ENCODE measurements at places on chromosomes 2 and 18. TPM values are rescaled to one million over a fixed set of nuclear protein-coding genes. Genes with fewer than 3 reads are reported as not detected.

The BIRC6 gene
- total RNA-seq = 60.9 TPM

DNA sequence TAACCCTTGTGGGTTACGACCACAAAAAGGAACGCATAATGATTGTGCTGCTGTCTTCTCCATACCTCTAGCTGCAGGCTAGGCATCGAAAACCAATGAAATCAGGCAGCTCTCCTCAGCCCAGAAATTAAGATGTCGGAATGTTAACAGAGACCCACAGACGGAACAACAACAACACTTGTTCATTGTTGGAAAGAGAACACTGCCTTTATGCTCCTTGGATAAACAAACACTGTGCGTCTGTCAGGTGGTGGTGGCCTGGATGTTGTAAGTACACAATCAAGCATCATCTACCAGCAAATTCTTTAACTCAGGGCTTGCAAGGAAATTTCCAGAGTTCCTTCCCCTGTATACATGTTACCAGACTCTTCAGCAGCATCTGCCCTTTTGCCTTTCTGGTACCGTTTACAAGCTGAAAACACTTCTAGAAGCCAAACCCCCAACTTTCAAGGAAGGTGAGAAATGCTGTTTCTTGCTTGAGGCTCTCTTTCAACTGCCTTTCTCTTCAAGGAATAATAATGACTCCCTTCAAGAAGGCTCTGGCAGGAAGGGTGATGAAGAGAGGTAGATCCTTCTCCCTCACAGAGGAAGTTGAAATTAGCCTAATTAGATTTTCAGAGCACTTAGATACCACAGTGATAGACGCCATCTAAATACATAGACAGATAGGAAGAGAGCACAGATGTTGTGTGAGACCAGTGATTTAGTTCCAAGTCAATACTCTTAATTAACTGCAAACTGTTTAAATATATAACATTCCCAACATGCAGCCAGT, 332.7 kb downstream of the ZNF521 start:
- no peak for DNase-seq
- H3K27ac ChIP-seq = no peak overlapping the region
- H3K4me1 ChIP-seq = no peaks in the 10 kb centered on the region

The MC5R gene
- not detected for total RNA-seq

The PDE1A gene
- total RNA-seq = not detected

DNA sequence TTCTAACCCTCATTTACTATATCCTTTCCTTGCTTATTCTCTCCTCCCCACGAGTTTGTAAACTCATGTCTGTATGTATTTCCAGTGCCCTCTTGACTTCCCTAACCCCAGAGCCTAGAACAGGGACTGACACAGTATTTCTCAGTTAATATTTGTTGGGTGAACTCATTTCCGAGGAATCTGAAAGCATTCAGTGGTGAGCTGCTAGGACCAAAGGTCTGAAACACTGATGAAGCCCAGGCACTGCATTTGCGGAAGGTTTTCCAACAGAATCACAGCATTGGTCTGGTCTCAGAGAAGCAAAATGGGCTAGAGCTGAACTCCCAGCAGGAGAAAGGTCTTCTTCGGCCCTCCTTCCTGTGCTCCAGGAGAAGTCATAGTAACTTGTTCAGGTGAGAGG, 56.8 kb downstream of the SOX11 start:
- no peak overlapping the region for H3K27ac ChIP-seq
- H3K4me3 ChIP-seq = no peak overlapping the region
- peaks cover 4% of the 10 kb centered on the region for H3K27me3 ChIP-seq

- H3K27ac ChIP-seq = no peak overlapping the region
- H3K36me3 ChIP-seq = no peaks in the 10 kb centered on the region
- no peak for DNase-seq
- no peak overlapping the region for H3K4me3 ChIP-seq
- no peaks in the 10 kb centered on the region for H3K4me1 ChIP-seq
- H3K27me3 ChIP-seq = no peaks in the 10 kb centered on the region
Measured at GRCh38 chr18:55252901-55253300, 293.6 kb upstream of the CCDC68 start.

The DAW1 gene
- not detected for total RNA-seq

GRCh38 chr2:239882331-239882732, 142.8 kb downstream of the NDUFA10 start:
- DNase-seq = peak; percentile 38
- H3K27ac ChIP-seq = no peak overlapping the region
- H3K4me1 ChIP-seq = peaks cover 3% of the 10 kb centered on the region
- H3K4me3 ChIP-seq = no peak overlapping the region
- peaks cover 15% of the 10 kb centered on the region for H3K27me3 ChIP-seq

GRCh38 chr18:31575515-31576257, 16.0 kb upstream of the TTR start:
- no peak overlapping the region for H3K27ac ChIP-seq
- no peaks in the 10 kb centered on the region for H3K36me3 ChIP-seq
- H3K4me3 ChIP-seq = no peak overlapping the region
- no peaks in the 10 kb centered on the region for H3K27me3 ChIP-seq
- no peak for DNase-seq

The SCN7A gene
- total RNA-seq = not detected

- no peak overlapping the region for H3K27ac ChIP-seq
- H3K4me1 ChIP-seq = no peaks in the 10 kb centered on the region
- no peaks in the 10 kb centered on the region for H3K36me3 ChIP-seq
- no peak for DNase-seq
- no peak overlapping the region for H3K4me3 ChIP-seq
Measured at GRCh38 chr2:172308253-172308935, 119.0 kb upstream of the ITGA6 start.

DNA sequence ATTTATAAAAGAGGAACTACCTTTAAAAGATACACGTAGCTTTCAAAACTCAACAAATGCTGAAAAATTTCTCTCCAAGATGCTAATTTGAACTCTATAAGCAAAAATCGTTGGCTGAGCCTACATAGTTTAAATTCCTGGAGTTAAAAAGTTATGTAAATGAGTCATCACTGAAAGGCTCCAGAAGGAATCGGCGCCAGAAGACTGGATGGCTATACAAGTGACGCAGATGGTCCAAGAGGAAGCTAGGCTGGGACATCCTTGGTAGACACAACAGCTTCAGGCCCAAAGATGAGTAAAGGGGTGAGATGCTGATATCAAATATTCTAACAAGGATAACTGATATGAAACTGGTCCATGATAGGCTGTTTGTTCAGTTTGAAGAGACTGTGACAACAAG, 22.8 kb upstream of the DNAH6 start:
- no peak overlapping the region for H3K4me3 ChIP-seq
- no peaks in the 10 kb centered on the region for H3K27me3 ChIP-seq
- H3K36me3 ChIP-seq = no peaks in the 10 kb centered on the region
- DNase-seq = no peak
- H3K4me1 ChIP-seq = peaks cover 10% of the 10 kb centered on the region

- H3K36me3 ChIP-seq = no peaks in the 10 kb centered on the region
- peaks cover 3% of the 10 kb centered on the region for H3K27me3 ChIP-seq
- no peak overlapping the region for H3K4me3 ChIP-seq
- DNase-seq = peak; percentile 27
- no peak overlapping the region for H3K27ac ChIP-seq
Measured at GRCh38 chr2:119659601-119660342, 19.2 kb upstream of the TMEM177 start.

The YES1 gene
- 32.2 TPM for total RNA-seq

- no peak for DNase-seq
- H3K4me1 ChIP-seq = peaks cover 5% of the 10 kb centered on the region
- no peak overlapping the region for H3K4me3 ChIP-seq
- no peak overlapping the region for H3K27ac ChIP-seq
Measured at GRCh38 chr2:18133310-18133709, 254.8 kb downstream of the KCNS3 start.

- no peaks in the 10 kb centered on the region for H3K36me3 ChIP-seq
- no peak for DNase-seq
- no peak overlapping the region for H3K4me3 ChIP-seq
- peaks cover 6% of the 10 kb centered on the region for H3K4me1 ChIP-seq
Measured at GRCh38 chr2:233936089-233936488, 18.9 kb downstream of the TRPM8 start.

DNA sequence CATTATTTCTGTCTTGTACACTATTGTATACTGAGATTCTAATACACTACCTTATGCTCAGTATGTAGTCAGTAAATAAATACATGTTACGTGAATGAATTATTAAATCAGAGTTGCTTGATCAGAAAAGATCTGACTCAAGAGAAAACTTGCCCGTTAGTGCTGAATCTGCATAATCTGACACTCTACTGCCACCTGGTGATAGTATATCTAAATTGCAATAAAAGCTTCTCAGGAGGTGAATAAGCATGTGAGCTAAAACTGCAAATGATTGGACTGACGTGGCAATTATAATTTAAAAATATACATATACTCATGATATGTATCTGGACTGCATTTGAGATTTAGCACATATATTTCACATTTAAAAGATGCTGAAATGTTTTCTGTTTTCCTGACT, 70.4 kb downstream of the KIAA1328 start:
- no peak overlapping the region for H3K27ac ChIP-seq
- peaks cover 17% of the 10 kb centered on the region for H3K36me3 ChIP-seq
- H3K4me1 ChIP-seq = peaks cover 5% of the 10 kb centered on the region
- no peaks in the 10 kb centered on the region for H3K27me3 ChIP-seq
- no peak for DNase-seq

DNA sequence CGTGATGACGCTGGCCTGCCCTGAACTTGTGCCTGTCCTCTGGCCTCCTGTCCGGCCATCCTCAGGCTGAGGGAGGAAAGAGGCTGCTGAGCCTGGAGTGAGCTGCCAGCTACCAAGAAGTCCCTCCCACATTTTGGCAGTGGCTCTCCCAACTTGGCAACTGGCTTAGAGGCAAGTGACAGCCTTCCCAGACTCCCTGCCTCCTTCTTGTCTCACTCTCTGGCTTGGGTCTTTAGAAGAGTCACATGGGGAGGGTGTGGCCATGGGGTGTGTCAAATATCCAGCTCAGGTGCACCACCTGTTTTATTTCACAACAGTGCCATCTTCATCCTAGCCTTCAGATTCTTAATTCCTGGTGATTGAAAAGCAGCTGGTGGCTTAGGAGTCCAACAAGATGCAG, 222.9 kb downstream of the PRKCE start:
- H3K4me3 ChIP-seq = no peak overlapping the region
- no peak for DNase-seq
- H3K36me3 ChIP-seq = peaks cover 23% of the 10 kb centered on the region

The AGXT gene
- total RNA-seq = not detected

DNA sequence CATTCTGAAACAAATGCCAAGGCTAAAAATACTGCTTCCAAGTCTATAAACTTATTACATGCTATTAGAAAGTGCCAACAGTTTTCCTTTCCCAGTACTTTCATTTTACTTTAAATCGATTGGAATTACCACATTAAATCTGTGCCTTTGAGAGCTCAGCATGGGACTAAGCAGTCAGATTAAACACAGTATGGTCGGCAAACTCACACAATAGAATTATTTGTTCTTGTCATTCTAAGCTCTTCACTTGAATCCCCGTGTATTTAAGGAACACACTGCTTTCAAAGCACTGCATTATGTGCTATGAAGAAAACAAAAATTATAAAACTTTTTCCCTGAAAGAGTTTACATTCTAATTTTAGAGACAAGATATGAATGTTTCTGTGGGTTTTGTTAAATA, 444.4 kb upstream of the SLC39A10 start:
- H3K27ac ChIP-seq = no peak overlapping the region
- no peak overlapping the region for H3K4me3 ChIP-seq
- no peak for DNase-seq
- no peaks in the 10 kb centered on the region for H3K4me1 ChIP-seq
- no peaks in the 10 kb centered on the region for H3K27me3 ChIP-seq

The SLC39A10 gene
- 21.2 TPM for total RNA-seq

DNA sequence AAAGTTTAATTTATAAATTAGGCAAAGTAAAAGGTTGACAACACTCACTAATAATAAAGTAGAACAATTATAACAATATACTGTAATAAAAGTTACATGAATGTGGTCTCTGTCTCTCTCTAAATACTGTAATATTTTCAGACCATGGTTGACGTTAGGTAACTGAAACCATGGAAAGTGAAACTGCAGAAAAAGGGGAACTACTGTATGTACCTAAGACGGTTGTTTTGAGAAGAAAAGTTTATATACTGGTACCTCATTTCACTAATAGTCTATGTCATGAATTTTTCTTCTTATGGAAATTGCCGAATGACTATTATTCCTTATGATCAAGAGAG, 166.7 kb upstream of the ZNF521 start:
- H3K36me3 ChIP-seq = no peaks in the 10 kb centered on the region
- no peak overlapping the region for H3K27ac ChIP-seq
- peaks cover 3% of the 10 kb centered on the region for H3K4me1 ChIP-seq
- no peak overlapping the region for H3K4me3 ChIP-seq
- no peak for DNase-seq

- H3K4me3 ChIP-seq = peak overlapping the region; percentile 47
- H3K27ac ChIP-seq = peak overlapping the region; percentile 78
- no peak for DNase-seq
- H3K4me1 ChIP-seq = peaks cover 40% of the 10 kb centered on the region
Measured at GRCh38 chr2:63855418-63856302, 14.0 kb downstream of the UGP2 start.

- no peaks in the 10 kb centered on the region for H3K36me3 ChIP-seq
- H3K27me3 ChIP-seq = no peaks in the 10 kb centered on the region
- H3K4me1 ChIP-seq = peaks cover 30% of the 10 kb centered on the region
- DNase-seq = no peak
- no peak overlapping the region for H3K27ac ChIP-seq
Measured at GRCh38 chr2:9781252-9781651, 62.0 kb upstream of the TAF1B start.

- H3K4me3 ChIP-seq = no peak overlapping the region
- H3K27ac ChIP-seq = no peak overlapping the region
- H3K27me3 ChIP-seq = no peaks in the 10 kb centered on the region
- no peaks in the 10 kb centered on the region for H3K36me3 ChIP-seq
- H3K4me1 ChIP-seq = no peaks in the 10 kb centered on the region
Measured at GRCh38 chr2:4585057-4585635, 881.8 kb downstream of the DCDC2C start.

- H3K4me1 ChIP-seq = no peaks in the 10 kb centered on the region
- no peaks in the 10 kb centered on the region for H3K27me3 ChIP-seq
- no peaks in the 10 kb centered on the region for H3K36me3 ChIP-seq
- DNase-seq = no peak
Measured at GRCh38 chr2:23569761-23570365, 184.9 kb downstream of the KLHL29 start.

The IL36B gene
- total RNA-seq = not detected

DNA sequence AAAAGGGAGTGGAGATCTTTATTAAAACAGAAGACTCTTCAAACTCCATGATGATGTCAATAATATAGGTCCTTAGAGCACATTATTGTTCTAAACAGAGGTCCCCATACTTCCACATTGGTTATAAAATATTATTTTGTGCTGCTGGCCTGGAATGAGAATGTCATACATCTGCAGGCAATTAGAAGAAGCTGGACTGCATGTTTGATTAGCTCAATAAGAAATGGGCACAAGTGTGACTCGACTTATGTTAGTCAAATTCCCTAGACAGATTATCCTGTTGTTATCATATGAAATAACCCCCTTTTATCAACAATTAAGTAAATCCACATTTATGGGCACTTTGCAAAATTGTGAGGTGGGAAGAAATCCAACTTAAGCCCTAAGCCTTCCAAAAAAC, 8.8 kb downstream of the EFEMP1 start:
- H3K27me3 ChIP-seq = no peaks in the 10 kb centered on the region
- H3K36me3 ChIP-seq = no peaks in the 10 kb centered on the region
- no peak overlapping the region for H3K4me3 ChIP-seq
- H3K27ac ChIP-seq = no peak overlapping the region

- H3K36me3 ChIP-seq = peaks cover 30% of the 10 kb centered on the region
- H3K4me1 ChIP-seq = peaks cover 24% of the 10 kb centered on the region
- H3K4me3 ChIP-seq = peak overlapping the region; percentile 2
- H3K27me3 ChIP-seq = no peaks in the 10 kb centered on the region
- peak overlapping the region; percentile 45 for H3K27ac ChIP-seq
- peak; percentile 22 for DNase-seq
Measured at GRCh38 chr2:3242747-3243369, 134.8 kb downstream of the EIPR1 start.
